AG10803 (cell line): ENCODE measurements at places on chromosomes 16 and 17.

DNA sequence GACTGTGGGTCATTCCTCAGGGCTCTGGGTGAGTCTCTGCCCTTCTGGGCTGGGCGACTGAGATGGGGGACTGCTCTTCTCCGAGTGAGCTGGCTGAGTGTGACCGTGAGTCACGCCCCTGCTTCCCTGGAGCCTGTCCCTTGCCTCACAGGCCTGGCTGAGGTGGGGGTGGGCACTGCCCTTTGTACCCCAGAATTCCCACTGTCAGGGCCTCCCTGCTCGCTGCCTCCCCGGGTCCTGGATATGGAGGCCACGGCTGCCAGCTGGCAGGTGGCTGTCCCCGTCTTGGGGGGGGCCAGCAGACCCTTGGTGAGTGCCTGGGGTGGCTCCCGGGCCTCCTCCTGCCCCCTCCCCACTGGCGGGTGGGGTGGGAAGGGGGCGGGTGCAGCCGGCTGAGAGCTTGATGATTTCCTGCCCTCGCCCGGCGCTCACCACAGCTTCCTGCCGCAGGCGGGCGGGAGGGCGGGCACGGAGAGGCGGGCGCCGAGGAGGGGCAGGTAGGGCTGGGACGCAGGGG is at the start of gene LAT:
TSS of gene LAT (plus strand) at position 434 of the 517 bp plus-strand sequence. CDS start 366 bp downstream, outside the sequence.
- DNase-seq, result no peak

GRCh38 chr16:8887952-8888560 is 5.9 kb downstream of the LITAFD start:
- DNase-seq, result peak; percentile 75

- no peak for DNase-seq
Measured at GRCh38 chr17:3007651-3008121, 55.7 kb downstream of the OR1D5 start.

DNA sequence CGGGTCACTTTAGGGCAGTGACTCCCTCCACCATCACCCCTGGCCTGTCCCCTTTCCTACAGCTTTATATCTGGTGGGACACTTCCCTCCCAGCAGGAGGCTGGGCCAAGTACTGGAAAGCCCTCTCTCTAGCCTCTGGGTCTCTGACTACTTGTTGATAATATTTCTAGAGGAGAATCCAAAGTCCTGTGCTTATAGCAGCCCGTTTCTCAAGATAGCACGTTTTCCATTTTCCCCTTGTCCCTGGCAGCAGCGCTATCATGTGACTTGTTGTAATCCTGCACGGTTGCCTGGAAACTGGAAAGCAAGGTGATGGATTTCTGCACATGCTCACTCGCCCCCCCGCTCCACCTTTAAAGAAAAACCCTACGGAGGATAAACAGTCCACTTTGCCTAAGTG is 3.3 kb upstream of the AXIN2 start:
- DNase-seq, result no peak

GRCh38 chr17:39704821-39705551 is 5.1 kb downstream of the ERBB2 start:
- peak; percentile 49 for DNase-seq

DNA sequence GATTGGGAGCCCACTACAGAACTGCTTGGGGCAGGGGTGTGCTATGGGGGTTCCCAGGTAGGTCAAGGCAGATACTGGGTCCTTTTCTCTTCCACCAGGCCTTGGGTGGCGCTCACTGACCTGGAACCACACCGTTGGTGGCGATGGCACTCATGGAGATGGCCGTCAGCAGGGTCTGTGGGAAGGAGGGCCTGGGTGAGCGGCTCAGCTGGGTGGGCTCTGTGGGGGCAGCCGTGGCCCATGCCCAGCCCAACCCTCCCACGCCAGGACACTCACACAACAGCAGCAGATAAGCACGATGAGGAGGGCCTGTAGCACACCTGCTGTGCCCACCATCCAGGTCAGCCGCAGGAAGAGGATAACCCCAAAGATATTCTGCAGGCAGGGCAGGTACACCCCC is 10.8 kb downstream of the SLC12A4 start:
- no peak for DNase-seq

DNA sequence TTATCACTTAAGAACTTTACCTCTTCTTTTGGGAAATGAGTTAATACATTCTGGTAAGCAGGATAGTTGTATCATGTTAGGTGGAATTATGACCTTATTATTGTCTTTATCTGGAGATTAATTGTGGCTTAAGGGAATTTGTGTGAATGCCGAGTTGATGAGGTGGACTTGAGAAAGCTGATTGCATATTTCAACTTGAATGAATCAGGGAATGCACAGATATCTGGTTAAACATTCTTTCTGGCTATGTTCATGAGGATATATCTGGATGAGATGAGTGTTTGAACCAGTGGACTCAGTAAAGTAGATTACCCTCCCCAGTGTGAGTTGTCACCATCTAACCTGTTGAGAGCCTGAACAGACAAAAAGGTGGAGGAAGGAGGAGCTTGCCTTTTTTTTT is 326.1 kb upstream of the GOT2 start:
- peak; percentile 79 for DNase-seq

GRCh38 chr16:67781565-67781921 is 24.8 kb downstream of the RANBP10 start:
- DNase-seq, result no peak

- DNase-seq, result no peak
Measured at GRCh38 chr16:89190150-89190958, 10.0 kb downstream of the SLC22A31 start.

DNA sequence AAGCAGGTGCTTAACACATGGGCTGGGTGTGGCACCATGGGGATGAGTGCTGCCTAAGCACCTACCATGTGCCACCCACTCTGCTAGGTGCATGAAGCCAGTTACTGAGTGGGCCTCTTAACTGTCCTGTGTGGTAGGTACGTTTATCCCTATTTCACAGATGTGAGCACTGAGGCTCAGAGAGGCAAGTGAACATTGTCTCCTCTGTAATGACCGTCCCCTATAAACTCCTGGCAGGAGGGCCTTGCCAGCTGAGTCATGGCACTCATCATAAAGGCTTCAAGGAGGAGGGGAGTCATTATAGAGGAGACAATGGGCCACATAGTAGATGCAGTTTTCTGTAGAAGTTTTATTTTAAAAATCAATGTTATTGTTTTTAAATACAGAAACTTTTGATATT is 79.1 kb downstream of the RAB11FIP4 start:
- DNase-seq, result no peak

DNA sequence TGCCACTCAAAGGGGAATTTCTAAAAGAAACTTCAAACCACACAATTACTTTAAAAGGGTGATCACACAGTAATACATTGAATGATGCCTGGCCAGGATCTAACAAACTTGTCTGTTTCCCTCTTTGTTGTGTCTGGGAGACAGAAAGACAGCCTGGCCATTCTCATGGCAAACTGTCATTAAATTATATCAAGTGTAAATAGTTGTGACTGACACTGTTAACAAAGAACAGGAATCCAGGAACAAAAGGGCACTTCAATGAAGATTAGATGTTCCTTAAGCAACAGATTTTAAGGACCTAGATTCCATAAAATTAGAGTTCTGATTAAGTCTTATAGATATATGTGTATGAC is 383.6 kb downstream of the KCNJ2 start:
- DNase-seq, result no peak

DNA sequence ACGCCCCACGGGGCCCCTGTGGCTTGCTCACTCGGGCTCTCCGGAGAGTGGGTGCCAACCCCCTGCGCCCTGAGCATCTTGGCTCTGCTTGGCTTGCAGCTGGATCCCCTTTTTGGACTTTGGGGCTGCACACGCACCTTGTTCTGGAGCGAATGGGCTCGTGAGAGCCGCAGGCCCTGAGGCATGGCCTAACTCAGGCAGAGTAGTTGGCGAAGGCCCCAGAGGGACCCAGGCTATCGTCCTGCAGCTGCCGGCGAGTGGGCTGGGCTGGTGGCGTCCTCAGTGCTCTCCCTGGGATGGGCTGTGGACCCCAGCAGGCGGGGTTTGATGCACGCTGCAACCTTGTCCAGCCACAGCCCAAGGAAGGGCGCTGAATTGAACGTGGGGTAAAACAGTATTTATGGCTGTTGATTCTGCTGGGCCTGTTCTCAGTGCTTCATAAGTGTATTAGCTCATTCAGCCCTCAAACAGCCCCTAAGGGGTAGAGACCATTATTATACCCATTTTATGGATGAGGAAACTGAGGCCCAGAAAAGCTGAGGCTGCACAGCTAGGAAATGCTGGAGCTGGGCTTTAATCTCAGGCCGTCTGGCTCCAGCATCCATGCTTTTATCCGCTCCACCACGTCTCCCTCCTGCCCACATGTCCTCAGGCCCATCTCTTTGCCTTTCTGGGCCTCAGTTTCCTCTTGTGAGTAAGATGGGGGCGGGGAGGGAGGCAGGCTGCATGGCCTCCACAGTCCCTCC is 171.2 kb upstream of the CIBAR2 start:
- no peak for DNase-seq

GRCh38 chr16:22188595-22189442 is 17.3 kb upstream of the EEF2K start:
- DNase-seq, result peak; percentile 91

DNA sequence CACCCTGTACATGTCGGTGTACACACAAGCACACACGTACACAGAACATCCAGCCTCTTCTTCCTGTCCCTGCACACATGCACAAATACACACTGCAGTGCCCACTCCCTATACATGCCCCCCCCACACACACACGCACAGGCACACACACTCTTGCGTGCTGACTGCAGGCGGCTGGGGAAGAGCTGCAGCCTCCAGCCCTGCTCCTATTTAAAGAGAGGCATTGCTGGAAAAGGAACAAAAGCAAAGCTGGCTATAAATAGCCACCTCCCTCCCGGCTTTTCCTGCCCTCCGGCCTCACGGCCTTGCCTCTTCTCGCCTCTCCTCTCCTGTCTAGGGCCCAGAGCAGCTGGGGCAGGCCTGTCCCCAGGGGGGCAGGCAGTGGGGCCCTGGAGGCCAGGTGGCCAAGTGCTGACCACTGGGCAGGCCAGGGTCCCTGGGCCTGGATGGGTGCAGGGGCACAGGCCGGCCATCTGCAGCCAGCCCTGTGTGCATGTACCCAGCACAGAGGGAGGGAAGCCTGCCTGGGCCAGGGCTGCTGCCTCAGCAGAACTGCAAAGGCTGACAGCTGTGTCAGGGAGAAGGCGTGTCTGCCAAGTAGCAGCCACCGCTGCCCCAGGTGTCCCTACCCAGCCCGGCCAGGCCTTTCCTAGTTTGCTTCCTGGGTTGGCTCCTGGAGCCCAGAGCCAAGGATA is 25.4 kb downstream of the RTN4RL1 start:
- peak; percentile 39 for DNase-seq

DNA sequence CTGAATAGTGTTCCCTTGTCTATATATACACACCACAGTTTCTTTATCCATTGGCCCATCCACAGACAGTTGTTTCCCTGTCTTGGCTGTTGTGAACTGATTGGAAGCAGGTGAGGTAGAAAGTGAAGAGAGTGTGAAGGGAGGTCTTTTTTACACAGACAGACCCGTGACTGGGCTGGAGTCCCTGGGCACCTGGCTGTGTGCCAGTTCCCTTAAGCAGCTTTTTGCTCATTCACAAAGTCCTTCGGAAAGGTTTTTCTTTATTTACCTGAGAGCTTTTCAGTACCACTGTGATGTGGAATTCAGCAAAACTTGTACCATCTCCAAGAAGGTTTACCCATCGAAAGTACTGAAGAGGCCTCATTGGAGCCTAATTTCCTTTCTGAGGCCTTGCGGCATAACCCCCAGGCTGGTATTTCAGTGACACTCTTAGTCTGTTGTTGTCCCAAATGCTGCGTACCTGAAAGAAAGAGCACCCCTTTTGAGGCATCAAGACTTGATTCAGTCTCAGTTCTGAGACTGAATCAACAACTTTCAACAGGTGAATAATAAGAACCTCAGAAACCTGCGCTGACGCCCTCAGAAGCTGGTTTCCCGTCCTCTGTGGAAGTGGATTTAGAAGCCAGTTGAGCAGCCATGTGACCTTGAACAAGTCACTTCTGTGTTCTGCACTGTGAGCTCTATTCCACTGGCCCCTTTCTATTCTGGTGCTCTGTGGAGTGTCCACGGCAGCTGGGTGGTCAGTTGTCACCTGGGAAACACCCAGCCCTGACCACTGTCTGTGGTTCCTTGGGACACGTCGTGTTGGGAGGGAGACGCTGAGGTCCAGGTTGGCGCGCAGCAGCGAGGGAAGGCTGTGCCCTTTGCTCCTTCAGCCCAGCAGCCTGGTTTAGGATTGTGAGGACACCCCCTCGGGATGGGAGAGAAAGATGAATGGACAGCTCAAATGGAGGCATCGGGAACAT is 53.9 kb upstream of the CRISPLD2 start:
- no peak for DNase-seq

DNA sequence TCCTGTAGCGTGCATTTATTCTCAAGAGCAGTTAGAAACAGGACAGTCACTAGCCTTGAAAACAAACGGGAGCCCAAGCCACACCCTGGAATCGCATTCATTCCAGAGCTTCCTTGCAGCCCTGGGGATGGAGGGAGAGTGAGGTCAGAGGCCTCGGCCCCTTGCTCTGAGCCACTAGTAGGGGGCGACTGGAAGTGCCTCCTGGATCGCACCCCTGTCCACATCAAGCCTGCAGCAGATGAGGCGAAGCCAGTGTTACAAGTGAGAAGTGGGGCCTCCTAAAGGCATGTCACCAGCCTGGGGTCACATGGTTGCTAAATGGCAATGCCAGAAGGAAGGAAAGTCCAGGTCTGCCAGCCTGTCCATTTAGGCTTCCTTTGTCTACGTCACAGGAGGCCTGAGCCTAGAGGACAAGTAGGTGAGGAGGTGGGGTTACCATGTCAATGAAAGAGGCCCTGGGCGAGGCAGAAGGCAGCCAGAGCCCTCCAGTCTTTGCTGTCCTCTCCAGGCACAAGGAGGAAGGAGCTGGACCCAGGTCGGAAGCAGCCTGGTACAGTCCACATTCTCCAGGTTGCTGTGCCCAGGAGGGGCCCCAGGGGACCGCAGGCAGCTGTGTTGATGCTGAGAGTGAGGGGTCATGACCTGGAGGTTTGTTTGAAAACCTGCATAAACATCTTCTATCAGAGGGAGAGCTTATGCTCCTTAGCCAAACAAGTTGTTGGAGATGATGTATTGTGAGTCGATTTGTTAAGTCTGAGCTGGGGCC is 3.0 kb upstream of the RCVRN start:
- DNase-seq, result no peak

- peak; percentile 71 for DNase-seq
Measured at GRCh38 chr17:8162233-8162996, at the start of gene VAMP2. Gene VAMP2 (minus strand): TSS chr17:8162948. CDS start chr17:8162879, 69 bp downstream.

GRCh38 chr16:59737274-59737673 is 1003.2 kb upstream of the GOT2 start:
- DNase-seq, result no peak
